BJ (cell line): ENCODE measurements at places on chromosomes 3 and 15.

DNA sequence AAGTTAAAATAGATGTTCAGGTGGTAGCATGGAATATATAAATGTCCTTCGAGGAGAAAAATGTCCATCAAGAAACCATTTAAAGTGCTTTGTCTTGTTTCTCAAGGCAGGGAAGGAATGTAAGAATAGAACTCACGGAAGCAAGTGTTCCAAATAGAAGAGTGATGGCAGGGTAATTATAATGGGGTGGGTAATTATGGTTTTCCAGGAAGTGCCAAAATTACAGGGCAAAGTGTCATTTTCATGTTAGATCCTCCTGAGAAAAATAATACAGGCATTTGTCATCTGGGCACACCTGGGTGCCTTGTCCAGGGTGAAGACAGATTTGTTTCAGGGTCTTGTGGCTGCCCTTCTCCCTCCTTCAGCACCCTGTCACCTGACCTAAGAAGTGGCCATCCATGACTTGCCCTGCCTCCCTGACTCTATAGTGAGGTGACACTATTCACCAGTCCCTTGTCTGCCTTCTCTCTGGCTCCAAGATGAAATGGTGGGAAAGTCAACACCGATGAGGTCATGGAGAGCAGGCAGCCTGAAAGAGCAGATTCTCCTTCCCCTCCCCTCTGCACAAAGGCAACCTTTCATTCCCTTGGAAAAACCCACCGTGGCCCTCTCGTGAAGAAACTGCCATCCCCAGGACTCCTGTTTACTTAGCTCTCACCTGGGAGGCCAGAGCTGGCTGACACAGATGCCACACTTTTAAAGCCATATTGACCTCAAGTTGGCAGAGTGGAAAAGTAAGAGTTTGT lies 45.1 kb upstream of the AMOTL2 start:
- no peak for DNase-seq

DNA sequence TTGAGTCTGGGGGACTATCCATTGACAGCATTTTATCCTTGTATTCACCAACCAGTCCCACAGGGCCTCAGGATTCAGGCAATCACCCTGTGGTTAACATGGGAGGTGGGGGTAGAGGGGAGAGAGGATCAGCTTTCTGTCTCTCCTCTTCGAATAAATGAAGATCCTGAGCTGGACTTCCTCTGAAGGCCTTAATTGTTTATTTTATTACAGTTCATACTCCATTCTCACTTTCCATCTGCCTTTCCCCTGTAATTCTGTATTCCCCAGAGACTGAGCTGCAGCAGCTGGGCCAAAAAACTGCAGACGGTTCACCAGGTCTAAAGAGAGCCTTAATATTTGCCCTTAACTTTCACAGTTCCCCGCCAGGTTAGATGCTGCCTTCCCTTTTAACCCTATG lies 11.9 kb downstream of the TAGLN3 start:
- no peak for DNase-seq

DNA sequence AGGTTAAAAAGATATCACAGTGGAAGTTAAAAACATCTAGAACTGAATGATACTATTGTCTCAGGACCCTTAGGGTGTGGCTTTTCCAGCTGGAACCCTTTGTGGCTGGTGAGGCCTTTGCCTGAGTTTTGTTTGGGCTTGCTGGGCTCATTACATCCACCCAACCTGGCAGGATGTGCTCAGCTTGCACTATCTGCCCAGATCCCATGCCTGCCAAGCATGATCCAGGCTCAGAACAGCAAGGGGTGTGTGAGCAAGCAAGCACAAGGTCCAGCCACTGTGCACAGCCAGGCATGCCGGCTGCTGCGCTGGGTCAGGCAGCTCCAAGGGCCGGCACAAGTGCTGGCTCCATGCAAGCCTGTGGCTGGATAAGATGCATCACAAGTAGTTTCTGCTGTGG lies 512.7 kb upstream of the CDIN1 start:
- no peak for DNase-seq

DNA sequence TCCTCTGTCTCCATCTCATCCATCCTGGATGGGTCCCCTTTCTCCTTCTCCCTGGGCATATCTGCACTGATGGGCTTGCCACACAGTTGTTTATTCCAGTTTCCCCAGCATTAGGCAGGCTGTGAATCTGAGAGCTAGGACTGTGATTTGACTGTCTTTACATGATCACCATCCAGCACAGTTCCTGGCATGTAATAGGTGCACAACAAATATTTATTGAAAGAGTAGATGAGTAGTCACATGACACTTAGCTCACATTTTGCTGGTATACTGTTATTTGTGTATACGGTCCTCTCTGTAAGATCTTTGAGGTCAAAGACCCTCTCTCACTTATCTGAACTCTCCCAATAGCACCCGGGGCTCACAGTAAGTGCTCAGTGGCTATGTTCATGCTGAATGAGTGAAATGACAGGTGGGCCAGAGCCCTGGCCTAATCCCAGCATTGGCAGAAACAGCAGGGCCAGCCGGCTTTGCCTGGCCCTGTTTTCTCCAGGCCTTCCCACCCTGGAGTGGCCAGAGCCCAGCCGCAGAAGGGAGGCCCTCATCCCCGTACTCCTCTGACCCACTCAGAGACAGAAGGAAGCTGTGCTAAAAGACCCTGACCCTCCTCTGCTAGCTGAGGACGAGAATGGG lies 16.2 kb upstream of the BAHD1 start:
- no peak for DNase-seq

- no peak for DNase-seq
Measured at GRCh38 chr3:106296062-106296461, 427.2 kb upstream of the CBLB start.

DNA sequence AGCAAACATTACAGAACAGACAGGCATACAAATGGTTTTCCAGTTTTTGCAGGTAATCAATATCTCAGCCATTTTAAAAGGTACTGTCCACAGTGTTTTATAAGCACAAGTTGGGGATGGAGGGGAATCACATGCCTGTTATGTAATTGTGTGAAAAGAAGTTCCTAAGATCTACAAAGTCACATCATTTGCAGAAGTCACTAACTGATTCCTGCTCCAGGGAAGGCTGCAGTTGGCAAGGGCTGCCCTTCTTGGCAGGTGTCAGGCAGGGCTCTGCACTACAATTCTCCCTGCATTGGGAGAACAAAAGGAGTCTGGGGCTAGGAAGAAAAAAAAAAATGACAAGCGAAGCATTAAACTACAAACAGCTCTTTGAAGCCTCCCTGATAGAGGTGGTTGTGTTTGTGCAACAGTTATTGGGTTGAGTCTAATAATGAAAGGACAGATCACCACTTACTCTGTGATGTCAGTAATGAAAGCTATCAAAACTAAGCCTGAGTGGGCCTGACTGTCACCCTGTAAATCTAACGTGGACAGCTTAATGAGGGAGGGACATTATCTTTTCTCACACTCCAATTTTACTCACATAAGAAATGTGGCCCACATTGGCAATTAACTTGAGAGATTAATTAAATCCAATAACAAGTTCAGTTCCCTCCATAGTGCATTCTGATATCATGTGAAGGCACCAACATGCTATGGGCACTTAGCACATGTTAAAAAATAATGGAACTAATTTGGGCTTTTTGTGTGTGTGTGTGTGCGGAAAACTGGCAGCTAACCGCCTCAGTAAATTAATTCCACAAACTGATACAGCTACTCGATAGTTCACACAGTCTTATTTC lies 242.9 kb downstream of the FHIT start:
- DNase-seq, result no peak

DNA sequence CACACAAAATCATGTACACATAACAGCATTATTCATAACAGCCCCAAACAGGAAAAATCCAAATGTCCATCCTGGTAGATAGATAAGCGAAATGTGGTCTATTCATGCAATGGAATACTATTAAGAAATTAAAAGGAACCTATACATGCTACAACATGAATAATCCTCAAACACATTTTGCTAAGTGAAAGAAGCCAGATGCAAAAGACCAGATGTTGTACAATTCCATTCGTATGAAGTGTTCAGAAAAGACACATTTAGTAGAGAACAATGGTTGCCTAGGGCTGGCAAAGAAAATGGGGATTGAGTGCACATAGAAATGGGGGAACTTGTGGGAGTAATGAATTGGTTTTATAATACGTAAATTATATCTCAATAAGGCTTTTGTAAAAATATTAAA lies 182.3 kb downstream of the EBLN2 start:
- DNase-seq, result no peak

DNA sequence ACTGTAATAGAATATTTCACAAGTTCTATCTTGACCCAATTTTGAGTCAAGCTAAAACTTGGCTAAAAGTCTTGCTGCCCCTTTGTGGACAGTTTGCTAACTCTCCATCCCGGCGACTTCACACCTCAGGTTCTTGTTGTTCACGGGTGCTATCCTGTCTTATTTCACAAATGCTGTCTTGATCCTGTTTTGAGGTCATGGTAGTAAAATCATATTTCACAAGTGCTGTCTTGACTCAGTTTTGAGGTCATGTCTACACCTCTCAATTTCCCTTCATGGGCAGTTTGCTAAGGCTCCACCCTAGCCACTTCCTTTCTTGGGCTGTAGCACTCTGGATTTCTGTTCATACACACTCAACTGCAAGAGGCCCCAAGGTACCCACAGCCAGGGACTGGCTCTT lies 45.0 kb upstream of the GK5 start:
- no peak for DNase-seq

- DNase-seq, result no peak
Measured at GRCh38 chr3:780505-780904, 312.3 kb upstream of the CNTN6 start.

DNA sequence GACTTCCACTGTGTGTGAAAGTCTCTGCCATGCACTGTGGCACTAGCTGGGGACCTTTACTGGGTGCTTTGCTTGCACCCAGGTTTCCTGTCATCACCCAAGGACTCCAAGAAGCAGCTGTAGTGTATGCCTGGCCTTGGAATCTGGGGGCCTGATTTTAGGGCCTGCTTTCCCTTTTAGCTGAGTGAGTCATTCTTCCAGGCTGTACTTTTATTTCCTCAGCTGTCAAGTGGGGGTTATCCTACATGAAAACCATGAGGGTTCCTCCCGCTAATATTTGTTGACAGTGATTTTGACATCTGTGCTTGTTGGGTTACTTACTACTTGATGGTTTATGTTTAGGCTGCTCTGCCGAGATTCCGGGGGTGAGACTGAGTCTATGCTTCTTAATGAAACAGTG lies 18.5 kb downstream of the GORASP1 start:
- DNase-seq, result no peak

DNA sequence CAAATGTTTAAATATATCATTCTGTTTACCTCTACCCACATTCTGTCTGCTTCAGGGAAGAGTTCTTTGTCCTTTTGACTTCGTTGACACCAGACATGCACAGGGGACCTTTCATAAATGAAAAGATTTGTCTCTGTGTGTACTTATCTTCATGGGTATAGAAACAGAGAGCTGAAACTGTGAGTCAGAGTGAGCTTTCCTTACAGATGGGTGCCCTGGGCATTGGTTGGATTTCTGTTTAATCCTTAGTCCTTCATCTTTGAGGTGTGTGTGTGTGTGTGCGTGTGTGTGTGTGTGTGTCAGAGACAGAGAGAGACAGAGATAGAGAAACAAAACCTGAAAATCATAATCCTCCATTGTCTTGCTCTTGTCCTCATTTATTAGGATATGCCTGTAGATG lies 517.4 kb downstream of the TUSC7 start:
- no peak for DNase-seq

GRCh38 chr3:116716490-116716889 lies 6.9 kb downstream of the TUSC7 start:
- no peak for DNase-seq

DNA sequence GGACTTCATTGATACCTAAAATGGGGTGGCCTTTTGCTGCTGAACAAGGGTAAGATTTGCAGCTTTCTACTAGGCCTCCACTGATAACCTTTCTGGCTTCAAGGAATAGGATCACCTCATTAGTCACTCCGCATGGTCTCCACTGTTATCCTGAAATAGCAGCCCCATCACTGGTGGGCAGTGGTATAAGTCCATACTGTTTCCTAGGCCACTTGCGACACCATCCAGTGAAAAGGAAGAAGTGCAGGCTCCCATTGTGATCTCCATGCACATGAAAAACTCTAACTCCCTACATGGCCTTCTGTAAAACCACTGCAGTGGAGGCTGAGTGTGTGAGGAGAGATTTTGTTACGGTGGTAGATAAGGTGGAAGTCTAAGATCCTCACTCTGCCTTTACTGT lies 1455.9 kb downstream of the SI start:
- no peak for DNase-seq

DNA sequence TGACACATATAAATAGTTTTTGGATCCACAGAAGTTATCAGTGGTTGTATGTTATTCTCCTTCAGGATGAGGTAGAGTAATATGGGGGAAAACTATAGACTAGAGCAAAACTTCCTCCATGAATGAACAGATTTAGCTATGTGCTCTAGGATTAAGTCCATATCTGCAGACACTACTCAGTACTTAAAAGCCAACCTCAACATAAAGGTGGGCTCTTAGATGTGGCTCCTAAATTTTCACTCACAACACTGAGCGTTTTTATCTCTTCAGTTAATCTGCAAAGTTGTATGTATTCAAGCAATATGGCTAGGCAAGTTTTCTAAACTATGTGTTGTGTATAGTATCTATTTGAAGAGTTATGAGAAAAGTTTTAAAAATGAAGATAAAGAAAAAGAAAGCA lies 147.0 kb upstream of the SLITRK3 start:
- no peak for DNase-seq

DNA sequence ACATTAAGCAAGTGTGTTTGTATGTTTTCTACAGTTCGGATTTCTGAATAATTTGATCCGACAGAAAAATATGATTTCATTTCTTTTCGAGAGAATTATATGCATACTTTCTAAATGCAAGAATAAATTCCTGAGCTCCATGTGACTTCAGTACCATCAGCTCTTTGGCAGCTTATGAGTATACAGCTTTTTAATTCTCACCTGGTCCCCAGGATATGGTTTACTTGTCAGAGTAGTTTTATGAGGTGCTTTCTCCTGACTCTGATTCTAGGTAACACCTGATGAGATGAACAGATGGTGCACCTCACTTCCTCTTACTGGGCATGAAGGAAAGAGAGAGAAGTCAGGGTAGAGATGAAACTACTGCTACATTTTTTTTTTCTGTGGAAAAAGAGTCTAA lies 3.1 kb downstream of the HGD start:
- no peak for DNase-seq

- no peak for DNase-seq
Measured at GRCh38 chr3:26668696-26669095, 46.1 kb downstream of the LRRC3B start.

GRCh38 chr3:50265571-50265970 lies 3.4 kb upstream of the SEMA3B start:
- no peak for DNase-seq

- DNase-seq, result no peak
Measured at GRCh38 chr3:30073622-30074021, 532.8 kb upstream of the TGFBR2 start.

DNA sequence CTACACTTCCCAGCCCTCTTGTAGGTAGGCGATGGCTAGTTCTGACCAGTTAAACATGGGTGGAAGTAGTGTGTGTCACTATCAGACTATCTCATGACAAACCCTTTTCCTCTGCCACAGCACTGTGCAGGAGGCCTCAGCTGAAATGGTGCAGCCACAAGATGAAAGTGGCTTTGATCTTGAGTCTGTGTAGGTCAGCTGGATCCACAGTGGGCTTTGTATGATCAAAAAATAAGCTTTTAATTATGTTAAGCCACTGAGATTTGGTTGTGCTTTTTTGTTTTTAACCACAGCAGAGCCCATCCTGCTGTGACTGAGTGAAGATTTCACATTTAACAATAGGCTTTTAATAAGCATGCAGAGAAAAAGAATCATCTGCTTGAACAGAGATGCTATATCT lies 19.7 kb downstream of the RCN2 start:
- no peak for DNase-seq

GRCh38 chr15:46080016-46080415 lies 445.2 kb downstream of the SQOR start:
- peak; percentile 9 for DNase-seq
